ENCODE measurements at places on chromosomes 7 and 10.

- no peaks in the 10 kb centered on the region for H3K4me1 ChIP-seq
- no peak for DNase-seq
- no peaks in the 10 kb centered on the region for H3K36me3 ChIP-seq
- H3K4me3 ChIP-seq, result no peak overlapping the region
- no peak overlapping the region for H3K27ac ChIP-seq
- H3K27me3 ChIP-seq, result no peaks in the 10 kb centered on the region
Observed at GRCh38 chr10:77533146-77533886, 104.3 kb downstream of the KCNMA1 start.

DNA sequence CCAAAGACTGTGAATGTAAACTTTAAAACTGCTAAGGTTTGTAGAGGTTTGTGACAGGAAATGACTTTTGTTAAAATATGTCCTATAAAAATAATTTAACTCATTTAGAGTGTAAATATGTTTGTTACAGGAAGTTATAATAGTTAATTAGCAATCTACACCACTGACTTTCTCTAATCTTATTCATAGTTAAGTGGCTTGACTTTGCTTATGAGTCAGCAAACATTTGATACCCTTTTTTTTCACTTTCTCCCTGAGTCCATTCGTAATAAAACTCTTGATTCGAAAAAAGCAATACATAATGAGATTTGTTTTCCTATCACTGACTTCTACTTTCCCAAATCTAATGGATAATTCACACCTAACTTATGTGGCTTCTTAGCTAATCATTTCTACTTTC lies 317.7 kb upstream of the SEMA3C start:
- H3K4me1 ChIP-seq, result no peaks in the 10 kb centered on the region
- H3K27me3 ChIP-seq, result no peaks in the 10 kb centered on the region
- H3K4me3 ChIP-seq, result no peak overlapping the region
- no peak overlapping the region for H3K27ac ChIP-seq
- no peak for DNase-seq
- H3K36me3 ChIP-seq, result no peaks in the 10 kb centered on the region

DNA sequence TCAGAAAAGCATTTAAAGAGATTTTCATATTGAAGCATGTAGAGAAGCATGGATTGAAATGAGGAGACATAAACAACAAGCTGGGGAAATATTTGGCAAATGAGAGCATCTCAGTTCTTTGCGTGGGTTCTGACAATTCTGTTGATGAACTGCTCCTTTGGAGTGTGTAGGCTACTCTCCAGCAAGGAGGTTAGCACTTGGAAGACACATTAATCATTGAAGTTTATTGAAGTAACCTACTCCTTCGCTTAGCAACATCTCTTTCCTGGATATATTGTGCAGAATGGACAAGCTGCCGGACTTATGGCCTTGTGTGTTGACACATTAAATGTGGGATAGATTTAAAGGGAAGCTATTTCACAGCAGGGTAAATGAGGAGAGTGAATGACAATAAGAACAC lies 354.5 kb upstream of the VWC2 start:
- no peaks in the 10 kb centered on the region for H3K27me3 ChIP-seq
- H3K4me3 ChIP-seq, result no peak overlapping the region
- DNase-seq, result no peak
- H3K36me3 ChIP-seq, result no peaks in the 10 kb centered on the region

DNA sequence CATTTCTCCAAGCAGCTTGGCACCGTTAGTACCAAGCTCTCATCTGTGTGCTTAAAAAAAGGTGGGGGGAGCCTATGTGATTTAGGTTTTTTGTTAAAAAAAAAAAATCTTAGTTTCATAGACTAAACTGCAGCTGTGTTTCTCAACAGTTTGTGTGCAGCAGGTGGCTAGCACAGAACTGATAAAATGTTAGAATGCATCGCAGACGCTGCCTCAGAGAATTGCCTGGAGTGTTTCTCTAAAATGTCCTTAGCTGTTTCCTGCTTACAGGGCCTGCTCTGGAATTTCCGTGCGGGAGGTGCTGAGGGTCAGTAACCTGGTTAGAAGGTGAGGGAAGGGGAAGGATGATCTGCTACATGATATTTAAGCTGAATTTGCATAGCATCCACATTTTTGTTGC lies 268.9 kb downstream of the PLXDC2 start:
- H3K27ac ChIP-seq, result no peak overlapping the region
- H3K4me3 ChIP-seq, result no peak overlapping the region
- no peaks in the 10 kb centered on the region for H3K36me3 ChIP-seq
- no peak for DNase-seq

DNA sequence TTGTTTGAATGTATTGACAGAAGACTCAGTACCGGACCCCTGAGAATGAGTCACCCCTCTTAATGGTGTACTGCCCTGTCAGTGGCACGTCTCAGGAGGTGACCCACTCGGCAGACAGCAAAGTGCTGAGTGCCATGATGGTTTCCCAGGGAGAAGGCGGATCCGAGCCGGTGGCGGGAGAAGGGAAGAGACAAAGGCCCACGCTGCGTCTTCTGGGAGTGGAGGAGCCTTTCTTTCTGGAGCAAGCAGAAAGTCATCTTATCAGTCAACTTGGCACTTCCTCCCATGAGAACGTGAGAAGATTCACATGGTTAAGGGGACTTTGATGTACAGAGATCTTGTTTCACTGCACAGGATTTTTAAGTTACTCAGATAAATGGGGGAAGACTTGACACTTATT lies 14.6 kb upstream of the PPP2R2D start:
- no peaks in the 10 kb centered on the region for H3K36me3 ChIP-seq
- no peak overlapping the region for H3K27ac ChIP-seq

DNA sequence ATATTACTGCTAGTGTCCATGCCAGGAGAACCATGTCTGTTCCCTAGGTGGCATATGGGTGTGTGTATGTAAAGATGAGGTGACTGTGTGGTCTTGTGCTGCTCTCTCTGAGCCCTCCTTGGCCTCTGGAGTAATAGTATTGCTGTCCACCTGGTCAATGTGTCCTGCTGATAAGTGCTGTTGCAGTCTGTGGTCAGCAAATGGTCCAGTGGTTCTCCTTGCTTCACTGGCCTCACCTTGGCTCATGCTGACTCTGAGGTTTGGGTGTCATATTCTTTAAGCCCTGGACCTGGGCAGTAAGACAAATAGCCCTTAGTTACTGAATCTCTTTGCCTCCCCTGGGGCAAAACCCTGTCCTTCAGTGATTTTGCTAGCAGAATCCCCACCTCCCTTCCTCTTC lies 56.8 kb downstream of the TPST1 start:
- no peak overlapping the region for H3K27ac ChIP-seq
- DNase-seq, result no peak
- no peaks in the 10 kb centered on the region for H3K27me3 ChIP-seq
- H3K4me3 ChIP-seq, result no peak overlapping the region
